Fibroblast of skin of abdomen (primary cell): ENCODE measurements at places on chromosomes 11 and 22.

- no peak for DNase-seq
These were observed 67.0 kb downstream of the OR5AK2 start for GRCh38 chr11:57055744-57056143.

DNA sequence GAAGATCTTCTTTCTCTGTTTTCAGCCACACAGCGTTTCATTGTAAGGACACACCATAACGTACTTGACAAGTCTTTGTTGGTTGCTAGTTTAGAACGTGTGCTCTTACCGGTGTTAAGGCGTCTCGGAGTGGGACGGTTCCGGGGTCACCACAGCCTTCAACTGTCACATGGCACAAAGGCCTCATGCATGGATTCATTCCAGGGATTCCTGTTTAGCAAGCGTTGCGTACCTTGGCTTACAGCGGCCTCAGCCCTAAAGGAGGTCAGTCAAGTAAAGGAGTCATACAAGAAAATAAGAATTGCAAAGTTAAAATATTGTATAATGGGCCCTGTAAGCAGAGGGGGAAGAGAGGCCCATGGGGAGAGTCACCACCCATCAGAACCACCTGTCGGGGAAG is 2.2 kb upstream of the SCGB1A1 start:
- no peak for DNase-seq

DNA sequence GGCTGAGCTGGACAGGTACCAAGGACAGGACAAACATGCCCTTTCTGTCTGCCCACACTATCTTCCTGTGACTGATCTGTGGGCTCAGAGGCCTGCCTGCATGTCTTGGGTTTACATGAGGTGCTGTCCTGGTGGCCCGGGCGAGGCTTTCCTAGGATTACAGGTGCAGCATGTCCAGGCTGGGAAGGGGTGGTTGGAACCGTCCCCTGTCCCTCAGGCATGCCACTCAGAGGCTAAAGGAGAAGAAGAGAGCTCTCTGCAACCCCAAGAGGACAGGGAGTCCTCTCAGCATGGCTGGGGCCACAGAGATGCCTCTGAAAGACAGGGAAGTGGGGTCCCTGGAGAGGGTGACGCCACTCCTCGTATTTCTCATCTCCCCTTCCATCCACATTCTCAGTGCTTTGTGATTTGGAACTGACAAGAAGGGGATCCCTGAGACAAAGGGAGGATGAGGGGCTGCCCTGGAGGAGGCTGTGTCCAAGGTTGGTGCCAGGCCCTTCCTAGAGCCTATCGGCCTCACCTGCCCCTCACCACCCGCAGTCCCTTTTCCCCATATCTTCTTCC is 64.6 kb upstream of the LMO1 start:
- no peak for DNase-seq

DNA sequence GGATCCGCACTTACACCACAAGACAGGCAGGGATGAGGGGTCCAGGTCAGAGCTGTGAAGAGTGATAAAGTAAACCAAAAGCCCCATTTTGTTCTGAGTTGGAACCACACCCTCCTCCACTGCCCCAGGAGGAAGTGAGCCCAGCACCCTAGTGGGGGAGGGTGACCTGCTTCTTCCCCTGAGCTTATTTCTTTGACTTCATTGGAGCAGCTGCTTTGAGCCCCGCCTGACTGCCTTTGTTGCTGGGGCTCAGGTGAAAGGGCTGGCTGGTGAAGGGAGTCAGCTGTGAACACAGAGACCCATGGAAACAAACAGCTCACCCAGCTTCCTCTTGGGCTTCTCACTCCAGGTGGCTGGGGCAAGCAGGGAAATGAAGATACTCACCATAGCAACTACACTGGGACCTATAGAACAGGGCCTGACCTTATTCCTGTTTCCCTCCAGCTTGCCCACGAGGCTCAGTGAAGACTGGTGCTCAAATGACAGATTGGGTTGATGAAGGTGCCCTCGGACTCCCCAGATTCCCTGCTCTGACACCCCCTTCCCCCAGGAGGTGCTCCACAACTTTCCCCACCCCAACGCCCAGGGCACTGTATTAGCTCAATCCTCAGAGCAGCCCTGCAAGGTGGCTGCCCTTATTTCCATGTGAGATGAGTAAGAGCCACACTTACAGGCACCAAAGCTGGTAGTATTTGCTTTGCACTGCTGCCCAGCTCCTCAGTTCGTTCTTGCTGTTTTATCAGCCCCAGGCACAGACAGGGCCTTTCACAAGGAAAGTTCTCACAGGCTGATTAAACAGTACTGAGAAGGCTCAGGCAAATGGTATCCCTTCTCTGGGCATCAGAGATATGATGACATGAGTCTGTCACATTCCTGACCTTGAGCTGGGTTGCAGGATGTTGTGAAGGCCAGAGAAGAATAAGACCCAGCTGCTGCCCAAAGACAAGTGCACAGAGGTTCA is 2.4 kb downstream of the UCP2 start:
- DNase-seq = no peak

DNA sequence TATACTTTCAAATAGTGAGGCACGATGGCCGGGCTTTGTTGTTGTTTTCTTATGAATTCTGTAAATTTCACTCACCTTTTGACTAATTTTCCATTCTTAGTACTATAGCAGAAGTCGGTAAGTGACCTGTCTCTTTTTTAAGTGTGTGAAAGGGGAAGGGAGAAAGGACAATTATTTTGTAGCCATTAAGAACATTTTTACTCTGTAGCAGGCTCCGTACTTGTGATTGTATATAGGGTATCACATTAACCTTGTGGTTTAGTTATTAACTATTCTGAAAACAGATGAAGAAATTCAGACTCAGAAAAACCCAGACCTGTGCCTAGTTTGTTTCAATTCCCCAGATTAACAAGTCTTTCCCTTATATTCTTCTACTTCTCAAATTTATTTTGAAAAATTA is 78.7 kb downstream of the CASP12 start:
- no peak for DNase-seq

GRCh38 chr11:2517016-2517385 is 72.2 kb downstream of the KCNQ1 start:
- no peak for DNase-seq

DNA sequence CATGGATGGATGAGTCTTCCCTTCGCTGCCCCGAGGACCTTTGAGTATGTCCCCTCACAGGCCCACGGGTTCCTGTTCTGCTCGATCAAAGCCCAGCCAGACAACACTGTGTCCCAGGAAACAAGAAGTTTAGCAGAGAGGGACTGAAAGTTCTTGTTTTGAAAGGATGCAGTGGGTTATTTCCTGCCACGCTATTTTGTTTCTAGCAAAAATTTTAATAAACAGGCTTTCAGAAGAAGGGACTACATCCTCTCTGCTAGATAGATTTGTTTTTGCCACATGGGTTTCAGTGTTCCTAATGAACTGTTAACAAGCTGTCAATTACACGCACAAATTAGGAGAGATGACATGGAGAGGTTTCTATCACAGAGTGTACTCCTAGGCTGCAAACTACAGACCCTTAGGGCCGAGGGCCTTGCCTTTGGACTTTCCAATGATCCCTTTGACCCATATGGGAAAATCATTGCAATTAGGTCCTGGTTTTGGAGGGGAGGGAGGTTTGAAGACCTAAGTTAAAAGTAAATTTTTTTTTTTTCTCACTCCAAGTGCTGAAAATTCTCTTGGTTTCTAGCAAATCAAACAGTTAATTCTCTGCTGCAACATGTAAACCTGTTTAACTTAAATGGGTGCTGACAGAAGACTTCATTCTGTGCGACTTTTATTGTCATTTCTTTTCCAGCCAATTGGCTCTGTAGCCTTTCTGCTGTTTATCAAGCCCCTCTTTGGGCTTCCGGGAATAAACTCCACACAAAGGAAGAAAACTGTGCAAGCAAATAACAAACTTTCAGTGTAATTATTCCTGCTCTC is 81.4 kb downstream of the RCN1 start:
- no peak for DNase-seq

- DNase-seq = no peak
These were observed 12.1 kb upstream of the OR10A5 start for GRCh38 chr11:6833356-6833755.

DNA sequence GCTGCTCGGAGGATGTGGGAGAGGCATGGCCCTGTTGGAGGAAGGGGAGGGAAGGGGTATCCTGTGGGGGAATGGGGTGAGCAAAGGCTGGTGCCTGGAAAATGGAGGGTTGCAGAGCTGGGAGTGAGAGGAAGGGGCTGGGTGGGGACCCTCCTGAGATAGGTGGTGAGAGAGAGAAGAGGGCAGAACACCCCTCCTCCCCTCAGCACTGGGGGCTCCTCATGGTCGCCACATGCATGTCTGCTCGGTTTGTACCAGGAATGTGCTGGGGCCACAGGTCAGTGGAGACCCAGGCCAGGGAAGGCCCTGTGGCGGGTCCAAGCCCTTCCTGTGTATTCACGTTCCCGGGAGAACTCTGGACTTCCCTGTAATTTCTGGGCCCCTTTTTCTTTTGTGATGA is 27.8 kb upstream of the ACR start:
- no peak for DNase-seq

- DNase-seq = no peak
These were observed 50.9 kb upstream of the RTL6 start for GRCh38 chr22:44548981-44549380.

DNA sequence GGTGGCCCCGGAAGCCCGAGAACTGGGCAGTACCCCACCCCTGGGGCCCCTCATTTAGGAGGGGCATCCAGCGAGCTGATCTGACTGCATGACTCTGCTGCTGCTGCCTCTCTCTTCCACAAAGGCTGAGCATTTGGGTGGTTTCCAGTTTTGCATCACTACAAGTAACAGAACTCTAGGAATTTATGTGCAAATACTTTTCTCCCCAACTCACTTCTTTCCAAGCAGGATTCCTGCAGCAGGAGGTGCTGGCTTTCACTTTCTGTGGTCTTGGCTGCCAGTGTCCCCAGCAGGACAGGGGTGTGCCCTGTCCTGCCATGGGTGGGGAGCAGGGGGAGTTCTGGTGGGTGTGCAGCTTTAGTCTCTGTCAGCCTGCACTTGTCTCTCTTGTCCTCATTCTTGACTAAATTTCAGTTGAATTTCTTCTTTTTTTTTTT is 21.2 kb downstream of the UPB1 start:
- DNase-seq = peak; percentile 90

DNA sequence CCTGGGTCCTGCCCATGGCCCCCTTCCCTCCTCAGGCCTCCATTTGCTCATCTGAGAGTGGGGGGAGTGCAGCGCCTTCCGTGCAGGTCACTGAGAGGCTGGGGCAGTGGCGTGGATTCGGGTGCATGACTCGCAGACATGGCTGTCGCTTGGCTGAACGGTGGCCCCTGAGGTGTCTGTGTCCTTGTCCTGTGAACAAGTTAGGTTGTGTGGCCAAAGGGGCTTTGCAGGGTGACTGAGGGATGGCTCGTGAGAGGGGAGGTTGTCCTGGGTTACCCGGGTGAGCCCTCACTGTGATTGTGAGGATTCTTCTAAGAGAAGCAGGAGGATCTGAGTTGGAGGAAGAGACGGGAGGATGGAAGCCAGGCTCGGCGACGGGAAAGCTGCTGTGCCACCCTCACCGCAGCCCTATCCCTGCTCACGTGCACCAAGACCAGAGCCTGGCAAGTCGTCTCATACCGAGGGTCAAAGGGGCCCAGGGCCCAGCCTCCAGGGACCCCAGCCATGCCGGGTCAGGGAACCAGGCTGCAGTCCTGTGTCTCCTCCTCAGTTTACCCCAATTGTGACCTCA is 79.1 kb downstream of the KCNQ1 start:
- DNase-seq = no peak

DNA sequence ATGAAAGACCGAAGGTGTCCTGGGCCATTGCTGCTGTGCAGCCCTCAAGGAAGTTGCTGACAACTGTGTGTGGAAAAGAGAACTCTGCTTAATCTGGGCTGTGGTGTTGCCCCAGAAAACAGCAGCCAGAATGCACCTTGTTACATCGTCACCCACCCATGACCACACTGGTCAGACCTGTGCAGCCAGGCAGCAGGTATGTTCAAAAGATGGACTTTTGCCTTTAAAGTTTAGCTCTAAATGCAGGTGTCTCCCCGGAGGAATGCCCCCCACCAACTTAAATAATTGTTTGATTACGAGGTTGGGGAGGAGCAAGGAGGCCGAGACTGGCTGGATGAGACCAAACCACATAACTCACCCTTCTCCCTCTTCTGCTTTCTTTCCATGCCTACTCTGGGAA is 15.3 kb upstream of the POLA2 start:
- no peak for DNase-seq

- DNase-seq = no peak
These were observed 10.7 kb upstream of the NEU3 start for GRCh38 chr11:74978041-74978440.

GRCh38 chr11:7787239-7787638 is 9.5 kb downstream of the OR5P2 start:
- no peak for DNase-seq

GRCh38 chr11:103936059-103936458 is 100.4 kb upstream of the DDI1 start:
- DNase-seq = peak; percentile 41

DNA sequence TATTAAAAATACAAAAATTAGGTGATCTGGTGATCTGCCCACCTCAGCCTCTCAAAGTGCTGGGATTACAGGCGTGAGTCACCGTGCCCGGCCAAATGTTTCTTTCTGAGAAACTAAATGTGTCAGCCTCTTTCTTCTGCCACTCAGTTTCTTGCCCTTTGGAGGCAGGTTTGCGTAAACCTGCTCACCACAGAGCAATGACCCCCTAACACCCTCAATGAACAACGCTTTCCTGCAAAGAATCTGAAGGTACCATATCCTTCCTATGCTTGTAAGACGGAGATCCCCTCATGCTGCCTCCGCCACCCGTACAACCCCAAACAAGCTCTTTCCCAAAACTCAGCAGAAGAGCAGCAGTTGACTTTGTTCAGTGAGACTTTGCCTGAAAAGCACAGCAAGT is 38.7 kb upstream of the TTLL12 start:
- DNase-seq = no peak

DNA sequence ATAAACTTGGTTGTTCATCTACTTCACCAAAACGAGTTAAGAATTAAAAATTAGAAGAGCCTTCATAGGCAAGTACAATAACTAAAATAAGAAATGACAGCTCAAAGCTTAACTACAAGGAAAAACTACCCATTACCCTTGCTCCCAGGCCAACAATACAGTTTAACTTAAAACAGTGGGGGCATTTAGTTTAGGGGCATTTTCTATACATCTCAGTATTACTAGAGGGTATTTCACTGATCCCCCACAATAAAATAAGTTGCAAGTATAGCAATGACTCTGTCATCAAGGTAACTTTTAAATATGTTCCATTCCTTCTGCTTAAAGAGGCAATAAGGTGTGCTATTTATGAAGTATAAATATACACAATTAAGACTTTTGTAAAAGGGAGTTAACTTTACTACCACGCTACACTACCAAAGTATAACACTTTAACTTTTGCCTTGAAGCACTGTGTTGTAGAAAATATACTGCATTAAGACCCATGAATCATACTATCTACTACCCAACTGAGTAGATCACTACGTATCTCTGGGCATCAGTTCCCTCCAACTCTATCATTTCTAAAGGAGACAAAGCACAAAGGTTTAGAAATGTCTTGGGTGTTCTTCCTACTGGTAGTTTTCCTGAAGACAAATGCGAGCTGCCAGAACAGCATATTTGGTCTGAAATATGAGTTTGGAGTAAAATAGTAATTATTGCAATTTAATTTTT is 29.8 kb downstream of the CHORDC1 start:
- DNase-seq = no peak

GRCh38 chr11:116791002-116791812 is 472 bp downstream of the APOA5 start:
- DNase-seq = peak; percentile 57

- DNase-seq = no peak
These were observed 9.6 kb upstream of the DAGLA start for GRCh38 chr11:61670626-61671025.

GRCh38 chr11:14125529-14125928 is 163.0 kb downstream of the SPON1 start:
- no peak for DNase-seq
